ENCODE measurements at places on chromosomes 1 and 21. TPM values are rescaled to one million over a fixed set of nuclear protein-coding genes. Genes with fewer than 3 reads are reported as not detected.

GRCh38 chr1:87478231-87478630 lies 149.6 kb downstream of the LMO4 start:
- no peak overlapping the region for H3K4me3 ChIP-seq
- no peaks in the 10 kb centered on the region for H3K27me3 ChIP-seq
- H3K27ac ChIP-seq, result no peak overlapping the region
- H3K36me3 ChIP-seq, result no peaks in the 10 kb centered on the region
- peaks cover 7% of the 10 kb centered on the region for H3K4me1 ChIP-seq

DNA sequence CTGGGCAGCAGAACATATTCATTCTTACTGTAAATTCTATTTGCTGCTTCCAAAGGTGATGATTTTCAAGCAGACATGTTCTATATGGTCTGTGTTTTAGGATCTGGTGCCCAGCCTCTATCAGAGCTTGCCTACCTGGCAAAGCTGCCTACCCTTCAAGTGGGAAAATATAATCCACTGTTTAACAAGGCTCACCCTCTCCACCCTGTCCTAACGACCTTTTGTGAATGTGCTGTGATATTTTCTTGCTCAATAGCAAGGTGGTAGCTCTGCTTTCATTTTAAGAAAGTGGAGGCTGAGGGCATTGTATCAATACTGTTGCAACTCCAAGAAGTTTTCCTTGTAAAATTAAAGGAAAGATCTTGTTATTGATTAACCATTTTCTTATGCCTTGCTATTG lies 26.0 kb upstream of the AGO1 start:
- H3K27ac ChIP-seq, result no peak overlapping the region
- DNase-seq, result no peak
- no peaks in the 10 kb centered on the region for H3K36me3 ChIP-seq
- H3K4me3 ChIP-seq, result no peak overlapping the region

DNA sequence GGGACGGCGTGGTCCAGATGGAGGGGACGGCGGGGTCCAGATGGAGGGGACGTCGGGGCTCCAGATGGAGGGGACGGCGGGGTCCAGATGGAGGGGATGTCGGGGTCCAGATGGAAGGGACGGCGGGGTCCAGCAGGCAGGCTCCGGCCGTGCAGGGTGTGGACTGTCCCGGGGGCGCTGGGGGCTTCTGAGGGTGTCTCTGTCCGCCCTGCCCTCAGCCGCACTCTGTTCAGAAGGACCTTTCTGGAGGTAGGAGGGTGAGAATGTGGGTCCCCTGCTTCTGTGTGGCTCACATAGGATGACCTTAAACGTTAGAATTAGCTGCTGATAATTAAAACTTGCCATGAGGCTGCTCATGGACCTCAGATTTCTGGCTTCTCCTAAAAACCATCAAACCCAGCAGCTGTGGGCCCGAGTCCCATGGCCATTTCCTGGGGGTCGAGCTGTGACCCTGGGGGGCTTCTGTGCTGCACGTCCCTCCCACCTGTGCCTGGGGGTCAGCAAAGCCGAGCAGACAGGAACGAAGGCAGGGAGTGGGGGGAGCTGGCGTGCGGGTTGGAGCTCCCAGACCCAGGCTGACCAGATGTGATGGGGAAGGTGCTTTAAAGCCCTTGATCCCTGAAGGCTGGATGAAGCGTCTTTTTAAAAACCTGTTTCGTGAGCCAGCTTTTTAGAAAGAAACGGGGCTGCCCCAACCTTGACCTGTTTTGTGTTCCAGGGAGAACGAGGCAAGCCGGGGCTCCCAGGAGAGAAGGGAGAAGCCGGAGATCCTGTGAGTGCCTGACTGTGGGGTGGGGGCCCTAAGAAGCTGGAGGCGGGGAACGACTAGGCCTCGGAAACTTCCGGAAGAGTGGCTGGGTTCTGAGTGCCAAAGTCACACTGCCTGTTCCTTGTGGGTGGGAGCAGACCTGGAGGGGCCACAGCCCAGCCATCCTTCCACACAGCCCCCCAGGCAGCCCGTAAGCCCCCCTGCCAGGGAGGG lies 7.1 kb downstream of the COL6A1 start:
- H3K4me1 ChIP-seq, result no peaks in the 10 kb centered on the region
- DNase-seq, result no peak
- H3K36me3 ChIP-seq, result no peaks in the 10 kb centered on the region
- no peak overlapping the region for H3K4me3 ChIP-seq

PPM1J gene
- 1.3 TPM for total RNA-seq

DNA sequence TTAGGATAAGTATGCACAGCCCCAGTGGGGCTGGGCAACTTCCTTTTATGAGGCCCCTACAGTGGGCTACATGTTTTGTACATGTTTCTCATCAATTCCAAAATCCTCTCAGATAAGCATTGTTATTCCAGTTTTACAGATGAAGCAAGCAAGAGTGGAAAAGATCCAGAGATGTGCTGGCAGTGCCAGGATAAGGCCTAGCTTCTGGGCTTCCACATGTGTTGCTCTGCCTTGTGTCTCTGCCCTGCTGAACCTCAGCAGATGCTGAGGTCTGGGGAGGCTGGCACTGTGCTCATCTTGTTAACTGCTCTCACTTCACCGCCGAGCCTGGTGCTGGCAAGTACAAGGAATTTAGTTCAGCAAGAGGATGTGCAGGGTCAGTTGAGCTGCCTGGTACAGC lies 202.1 kb downstream of the TRABD2B start:
- H3K27ac ChIP-seq, result no peak overlapping the region
- no peaks in the 10 kb centered on the region for H3K27me3 ChIP-seq
- H3K36me3 ChIP-seq, result no peaks in the 10 kb centered on the region
- no peaks in the 10 kb centered on the region for H3K4me1 ChIP-seq

NPPA gene
- not detected for total RNA-seq

GJA9 gene
- total RNA-seq, result 0.56 TPM

GRCh38 chr1:202150602-202151001 lies 6.1 kb upstream of the ARL8A start:
- no peak overlapping the region for H3K4me3 ChIP-seq
- H3K4me1 ChIP-seq, result peaks cover 14% of the 10 kb centered on the region
- no peak for DNase-seq
- no peak overlapping the region for H3K27ac ChIP-seq
- no peaks in the 10 kb centered on the region for H3K36me3 ChIP-seq

GRCh38 chr1:81585371-81585770 lies 215.4 kb upstream of the ADGRL2 start:
- H3K36me3 ChIP-seq, result no peaks in the 10 kb centered on the region
- no peaks in the 10 kb centered on the region for H3K27me3 ChIP-seq
- H3K4me1 ChIP-seq, result no peaks in the 10 kb centered on the region
- DNase-seq, result no peak

DNA sequence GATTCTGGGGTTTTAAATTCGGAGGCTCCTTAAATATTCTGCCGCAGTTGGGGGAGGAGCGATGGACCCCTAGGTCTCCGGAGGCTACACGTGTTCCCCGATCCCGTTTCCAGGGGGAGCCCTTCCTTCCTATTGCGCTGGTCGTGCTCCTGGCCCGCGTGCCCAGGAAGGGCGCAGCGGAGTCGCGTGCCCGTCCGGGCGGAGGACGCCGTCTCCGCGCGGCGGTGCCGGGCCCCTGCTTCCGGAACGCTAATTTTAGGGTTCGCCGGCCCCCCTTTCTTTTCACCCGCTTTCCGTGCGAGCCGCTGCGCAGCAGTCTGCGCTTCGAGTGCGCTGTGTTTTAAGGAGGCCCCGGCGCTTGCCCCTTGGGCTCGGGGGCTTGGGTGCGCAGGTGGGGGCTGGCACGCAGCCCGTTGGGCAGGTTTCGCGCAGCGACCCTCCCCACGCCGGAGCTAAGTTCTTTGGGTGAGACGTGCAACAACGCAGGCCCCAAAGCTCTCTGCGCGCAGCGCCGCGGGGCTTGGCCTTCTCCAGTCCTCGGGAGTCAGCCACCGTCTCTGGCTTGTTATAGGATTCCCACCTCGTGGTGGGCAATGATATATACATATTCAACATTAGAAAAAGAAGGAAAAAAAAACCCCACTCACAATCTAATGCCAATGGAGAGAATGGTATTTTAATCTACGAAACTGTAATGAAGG lies 43.5 kb upstream of the DNAJC6 start:
- H3K36me3 ChIP-seq, result peaks cover 8% of the 10 kb centered on the region
- H3K27ac ChIP-seq, result peak overlapping the region; percentile 87
- peak overlapping the region; percentile 82 for H3K4me3 ChIP-seq
- H3K4me1 ChIP-seq, result peaks cover 12% of the 10 kb centered on the region

GRCh38 chr1:187236676-187237075 lies 407.9 kb downstream of the PLA2G4A start:
- H3K36me3 ChIP-seq, result no peaks in the 10 kb centered on the region
- H3K27me3 ChIP-seq, result no peaks in the 10 kb centered on the region
- no peaks in the 10 kb centered on the region for H3K4me1 ChIP-seq
- no peak overlapping the region for H3K27ac ChIP-seq
- H3K4me3 ChIP-seq, result no peak overlapping the region

JAM2 gene
- not detected for total RNA-seq

DNA sequence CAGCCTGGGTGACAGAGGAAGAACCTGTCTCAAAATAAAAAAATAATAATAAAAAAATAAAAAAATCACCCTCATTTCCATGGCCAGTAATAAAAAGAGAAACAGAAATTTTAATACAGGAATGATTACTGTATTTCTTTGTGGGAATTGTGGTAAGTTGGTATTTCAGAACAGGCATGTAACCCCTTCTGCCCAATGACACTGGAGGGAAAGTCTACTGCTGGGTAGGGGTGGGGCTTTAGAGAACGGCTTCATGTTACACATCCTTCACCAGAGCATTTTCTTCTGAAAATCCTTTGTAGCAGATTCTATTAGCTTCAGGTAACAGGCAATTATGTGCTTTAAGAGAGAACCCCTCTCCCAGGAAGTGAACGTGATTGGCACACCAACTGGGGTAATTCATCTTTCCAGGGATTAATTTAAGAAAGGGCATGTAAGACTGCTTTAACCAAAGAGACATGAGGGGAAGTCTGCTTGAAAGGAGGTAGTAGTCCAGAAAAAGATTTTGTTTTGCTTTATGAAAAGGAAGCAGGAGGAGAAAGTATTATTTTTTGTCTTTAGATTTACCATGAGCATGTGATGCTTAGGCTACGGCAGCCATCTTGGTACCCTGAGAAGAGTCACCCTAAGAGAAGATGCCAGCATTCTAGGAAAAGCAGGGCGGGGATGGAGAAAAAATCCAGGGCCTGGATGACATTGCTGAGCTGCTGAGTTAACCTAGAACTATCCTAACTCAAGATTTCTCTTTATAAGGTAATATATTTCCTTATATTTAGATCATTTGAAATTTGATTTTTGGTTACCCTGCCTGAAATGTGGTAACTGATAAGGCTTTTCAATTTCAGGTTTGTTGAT lies 57.7 kb upstream of the DPT start:
- no peaks in the 10 kb centered on the region for H3K36me3 ChIP-seq
- H3K4me1 ChIP-seq, result peaks cover 9% of the 10 kb centered on the region
- DNase-seq, result no peak
- H3K27me3 ChIP-seq, result no peaks in the 10 kb centered on the region
- H3K27ac ChIP-seq, result no peak overlapping the region
- H3K4me3 ChIP-seq, result no peak overlapping the region

DMRTA2 gene
- 0.19 TPM for total RNA-seq

DNALI1 gene
- total RNA-seq, result 4.8 TPM

- no peaks in the 10 kb centered on the region for H3K36me3 ChIP-seq
- peaks cover 14% of the 10 kb centered on the region for H3K27me3 ChIP-seq
- DNase-seq, result no peak
- H3K4me3 ChIP-seq, result no peak overlapping the region
- no peak overlapping the region for H3K27ac ChIP-seq
Measured at GRCh38 chr1:65866439-65866838, 73.7 kb downstream of the PDE4B start.

DNA sequence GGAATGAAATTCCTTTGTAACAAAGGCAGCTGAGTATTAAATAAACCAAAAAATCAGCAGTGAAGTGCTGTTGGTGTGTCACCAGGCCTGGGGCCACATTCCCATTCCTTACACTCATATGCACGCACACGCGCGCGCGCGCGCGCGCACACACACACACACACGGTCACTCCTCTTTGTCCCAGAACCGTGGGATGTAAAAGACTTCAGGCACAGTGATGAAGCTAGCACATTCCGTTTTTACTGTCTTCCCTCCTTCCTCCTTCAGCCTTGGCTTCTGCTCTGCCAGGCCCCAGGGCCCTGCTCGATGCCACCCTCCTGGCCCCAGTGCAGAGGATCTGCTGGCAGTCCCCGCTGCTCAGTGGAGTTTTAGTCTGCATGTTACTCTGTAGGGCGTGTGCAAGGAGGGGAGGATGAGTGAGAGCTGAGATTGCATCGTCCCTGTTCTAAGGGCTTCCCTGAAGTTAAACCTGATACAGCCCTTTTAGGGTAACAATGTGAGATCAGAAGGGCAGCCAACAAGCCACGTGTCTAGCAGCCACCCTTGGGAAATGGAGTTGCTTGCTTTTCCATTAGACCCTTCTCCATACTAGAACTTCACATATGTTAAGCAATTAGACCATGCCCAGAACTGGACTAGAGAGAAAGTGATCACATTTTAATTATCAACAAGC lies 71.7 kb upstream of the WDR26 start:
- no peak overlapping the region for H3K4me3 ChIP-seq
- no peaks in the 10 kb centered on the region for H3K36me3 ChIP-seq
- no peak overlapping the region for H3K27ac ChIP-seq
- no peak for DNase-seq
- no peaks in the 10 kb centered on the region for H3K27me3 ChIP-seq
- peaks cover 24% of the 10 kb centered on the region for H3K4me1 ChIP-seq

RGS13 gene
- total RNA-seq, result not detected

- no peak for DNase-seq
- peaks cover 33% of the 10 kb centered on the region for H3K36me3 ChIP-seq
- H3K27ac ChIP-seq, result no peak overlapping the region
- no peaks in the 10 kb centered on the region for H3K27me3 ChIP-seq
Measured at GRCh38 chr1:221972276-221973235, 230.7 kb upstream of the DUSP10 start.

Data from Calu3 (cell line).